ENCODE measurements at places on chromosomes 16 and 17.

GRCh38 chr16:31134091-31134571, 1.4 kb downstream of the PRSS8 start:
- no peak for DNase-seq

DNA sequence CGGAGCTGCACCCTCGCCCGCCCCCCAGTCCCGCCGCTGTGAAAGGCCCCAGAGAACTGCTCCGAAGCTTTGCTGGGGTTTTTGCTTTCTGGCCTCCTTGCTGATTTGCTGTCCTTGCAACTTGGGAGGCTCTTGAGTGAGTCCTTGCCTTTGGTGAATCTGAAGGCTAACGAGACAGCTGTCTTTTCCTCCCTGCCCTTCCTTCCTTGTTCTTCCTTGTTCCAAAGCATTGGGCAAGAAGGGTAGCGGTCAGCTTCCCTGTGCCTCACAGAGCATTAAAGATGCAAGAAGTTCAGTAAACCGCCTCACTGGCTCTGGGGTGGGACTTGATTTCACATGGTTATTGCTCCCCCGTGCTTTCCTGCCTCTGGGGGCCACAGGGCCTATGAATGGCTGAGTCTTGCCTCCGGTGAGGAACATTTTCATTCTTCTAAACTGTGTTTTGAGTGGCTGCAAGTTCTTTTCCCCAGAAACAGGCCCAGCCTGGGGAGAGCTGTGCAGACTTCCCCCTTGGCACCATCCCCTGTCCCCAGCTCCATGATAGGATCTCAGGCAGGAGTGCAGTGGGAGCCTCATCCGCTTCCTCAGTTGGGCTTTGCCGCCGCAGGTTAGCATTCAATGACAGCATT, 1.4 kb downstream of the YPEL2 start:
- no peak for DNase-seq

GRCh38 chr16:3038256-3038655, 1.5 kb upstream of the BICDL2 start:
- DNase-seq = no peak

- DNase-seq = no peak
Measured at GRCh38 chr16:50173316-50173715, 20.2 kb downstream of the TENT4B start.

DNA sequence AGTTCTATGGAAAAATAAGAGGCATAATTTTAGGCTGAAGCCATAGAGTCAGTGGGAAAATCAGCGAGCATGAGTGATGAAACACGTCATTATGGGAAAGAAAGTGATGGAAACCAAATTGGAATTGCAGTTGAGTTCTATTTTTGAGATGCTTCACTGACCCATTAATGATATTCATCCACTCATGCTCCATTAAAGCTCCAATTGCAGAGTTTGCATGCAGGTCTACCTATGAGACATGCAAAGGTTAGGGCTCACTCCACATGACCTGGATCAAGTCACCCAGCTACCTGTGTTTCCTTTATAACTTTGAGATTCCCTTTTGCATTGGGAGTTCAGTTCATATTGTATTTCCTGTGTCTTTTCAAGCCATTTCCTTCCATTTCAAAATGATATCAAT, 8.0 kb upstream of the KRTAP2-4 start:
- no peak for DNase-seq

GRCh38 chr17:33261820-33262219, 31.3 kb downstream of the ASIC2 start:
- no peak for DNase-seq

DNA sequence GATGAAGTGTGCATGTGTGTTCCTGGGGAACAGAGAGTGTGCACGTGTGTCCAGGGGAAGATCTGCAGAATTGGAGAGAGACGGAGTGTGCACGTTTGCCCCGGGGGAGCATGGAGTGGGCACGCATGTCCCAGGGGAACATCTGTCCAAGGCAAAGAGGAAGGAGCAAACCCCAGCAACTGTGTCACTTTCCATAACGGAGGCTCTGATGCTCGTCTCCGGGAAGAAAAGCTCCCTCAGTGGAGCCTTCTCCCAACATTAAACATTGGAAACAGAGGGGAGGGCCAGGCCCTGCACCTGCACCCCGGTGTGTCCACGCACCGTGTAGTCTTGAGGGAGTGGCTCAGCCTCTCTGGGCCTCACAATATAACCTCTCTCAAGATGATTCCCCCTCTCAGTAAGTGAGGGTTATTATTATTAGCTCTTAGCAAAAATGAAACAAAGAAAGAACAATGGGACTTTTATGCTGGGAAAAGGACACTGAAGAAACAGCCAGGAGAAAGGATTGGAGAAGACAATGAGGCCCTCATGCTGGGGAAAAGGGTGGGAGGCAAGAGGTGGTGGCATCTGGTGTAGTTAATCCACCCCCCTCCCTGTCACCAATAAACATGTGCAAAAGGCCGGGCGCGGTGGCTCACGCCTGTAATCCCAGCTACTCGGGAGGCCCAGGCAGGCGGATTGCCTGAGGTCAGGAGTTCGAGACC, 7.6 kb downstream of the RAB40B start:
- DNase-seq = no peak

- no peak for DNase-seq
Measured at GRCh38 chr16:2034696-2035430, 8.2 kb downstream of the NHERF2 start.

DNA sequence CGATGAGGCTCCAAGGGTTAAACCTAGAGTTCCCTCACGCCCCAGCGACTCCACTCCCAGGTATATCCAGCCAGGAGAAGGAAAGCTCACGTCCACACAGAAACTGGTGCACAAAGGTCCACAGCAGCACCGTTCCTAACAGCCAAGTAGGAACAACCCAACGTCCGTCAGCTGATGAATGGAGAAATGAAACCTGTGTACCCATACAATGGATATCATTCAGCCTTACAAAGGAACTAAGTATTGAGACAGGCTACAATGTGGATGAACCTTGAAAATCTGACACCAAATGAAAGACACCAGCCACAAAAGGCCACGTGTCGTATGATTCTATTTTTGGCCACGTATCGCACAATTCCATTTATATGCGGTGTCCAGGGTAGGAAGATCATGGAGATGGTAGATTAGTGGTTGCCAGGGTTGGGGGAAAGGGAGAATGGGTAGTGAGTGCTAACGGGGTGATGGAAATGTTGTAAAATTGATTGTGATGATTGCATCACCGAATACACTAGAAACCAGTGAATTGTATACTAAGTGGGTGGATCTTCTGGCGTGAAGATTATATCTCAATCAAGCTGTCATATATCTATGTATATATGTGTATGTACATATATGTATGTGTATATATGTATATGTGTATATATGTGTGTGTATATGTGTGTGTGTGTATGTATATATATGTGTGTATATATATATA, 30.1 kb downstream of the NLRC3 start:
- DNase-seq = no peak

DNA sequence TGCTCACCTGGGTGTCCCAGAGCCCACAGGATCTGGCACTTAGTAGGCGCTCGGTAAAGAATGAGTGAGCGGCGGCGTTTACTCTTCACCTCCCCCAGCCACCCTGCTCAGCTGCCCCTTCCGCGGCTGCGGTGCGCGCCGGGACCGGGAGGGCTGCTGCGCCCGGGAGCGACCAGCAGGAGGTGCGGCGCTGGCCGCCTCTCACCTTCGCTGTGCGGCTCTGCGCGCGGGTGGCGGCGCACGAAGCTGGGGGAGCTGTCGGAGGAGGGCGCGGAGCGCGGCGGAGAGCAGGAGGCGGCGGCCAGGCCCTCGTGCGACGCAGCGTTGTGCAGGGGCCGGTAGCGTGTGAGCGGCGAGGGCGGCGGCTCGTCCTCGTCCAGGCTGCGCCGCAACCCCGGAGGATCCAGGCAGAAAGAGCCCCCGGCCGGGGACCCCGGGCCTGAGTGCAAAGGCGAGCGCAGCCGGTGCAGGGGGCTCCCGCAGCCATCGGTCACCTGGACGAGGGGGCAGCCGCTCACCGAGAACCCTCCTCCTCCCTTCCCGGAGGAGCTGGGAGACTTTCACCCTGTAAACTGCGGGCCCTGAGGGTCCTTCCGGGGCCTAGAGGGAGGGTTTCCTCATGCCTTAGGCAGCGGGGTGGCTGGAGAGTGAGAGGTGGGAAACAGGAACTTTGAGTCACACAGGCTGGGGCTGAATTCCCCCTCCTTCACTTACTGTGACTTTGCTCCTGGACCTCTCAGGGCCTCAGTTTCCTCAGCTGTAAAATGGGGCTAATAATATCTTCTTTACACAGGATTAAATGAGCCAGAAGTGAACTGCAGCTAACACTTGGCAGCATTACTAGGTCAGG, 12.5 kb downstream of the SAMD14 start:
- DNase-seq = peak; percentile 48

- no peak for DNase-seq
Measured at GRCh38 chr16:84565669-84566495, 52.0 kb downstream of the COTL1 start.

DNA sequence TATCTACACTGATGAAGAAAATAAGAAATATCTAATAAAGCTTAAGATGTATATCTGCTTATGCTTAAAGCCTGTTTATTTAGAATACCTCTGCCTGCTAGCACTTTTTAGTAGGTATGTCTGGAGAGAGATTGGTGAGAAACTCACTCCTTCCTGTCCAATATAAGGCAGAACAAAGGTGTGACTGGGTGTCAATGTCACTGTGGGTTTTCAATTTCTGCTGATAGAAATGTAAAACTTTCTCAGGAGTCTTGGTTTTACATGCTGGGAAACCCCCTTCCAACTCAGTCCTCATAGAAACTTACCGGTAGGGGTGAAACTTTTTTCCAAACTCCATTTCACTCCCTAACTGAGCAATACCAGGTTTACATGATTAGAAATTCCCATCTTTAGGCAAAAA, 17.8 kb upstream of the MPHOSPH6 start:
- no peak for DNase-seq

- DNase-seq = no peak
Measured at GRCh38 chr17:74833501-74834377, 25.9 kb downstream of the GRIN2C start.

DNA sequence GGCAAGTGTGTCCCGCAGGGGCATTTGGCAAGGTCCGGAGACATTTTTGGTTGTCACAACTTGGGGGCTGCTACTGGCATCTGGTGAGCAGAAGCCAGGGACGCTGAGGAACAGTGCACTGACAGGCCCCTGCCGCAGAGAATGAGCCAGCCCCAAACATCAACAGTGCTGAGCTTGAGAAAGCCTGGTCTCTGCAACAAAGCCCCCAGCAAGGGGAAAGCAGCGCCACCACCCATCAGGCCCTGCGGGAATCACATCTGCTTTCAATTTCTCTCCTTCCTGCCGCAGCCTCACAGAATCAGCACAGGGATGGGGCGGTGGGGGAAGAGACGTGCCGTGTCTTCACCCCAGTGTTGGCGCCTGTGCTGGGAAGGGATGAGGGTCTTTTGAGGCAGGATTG, 14.8 kb upstream of the PRPSAP1 start:
- no peak for DNase-seq

DNA sequence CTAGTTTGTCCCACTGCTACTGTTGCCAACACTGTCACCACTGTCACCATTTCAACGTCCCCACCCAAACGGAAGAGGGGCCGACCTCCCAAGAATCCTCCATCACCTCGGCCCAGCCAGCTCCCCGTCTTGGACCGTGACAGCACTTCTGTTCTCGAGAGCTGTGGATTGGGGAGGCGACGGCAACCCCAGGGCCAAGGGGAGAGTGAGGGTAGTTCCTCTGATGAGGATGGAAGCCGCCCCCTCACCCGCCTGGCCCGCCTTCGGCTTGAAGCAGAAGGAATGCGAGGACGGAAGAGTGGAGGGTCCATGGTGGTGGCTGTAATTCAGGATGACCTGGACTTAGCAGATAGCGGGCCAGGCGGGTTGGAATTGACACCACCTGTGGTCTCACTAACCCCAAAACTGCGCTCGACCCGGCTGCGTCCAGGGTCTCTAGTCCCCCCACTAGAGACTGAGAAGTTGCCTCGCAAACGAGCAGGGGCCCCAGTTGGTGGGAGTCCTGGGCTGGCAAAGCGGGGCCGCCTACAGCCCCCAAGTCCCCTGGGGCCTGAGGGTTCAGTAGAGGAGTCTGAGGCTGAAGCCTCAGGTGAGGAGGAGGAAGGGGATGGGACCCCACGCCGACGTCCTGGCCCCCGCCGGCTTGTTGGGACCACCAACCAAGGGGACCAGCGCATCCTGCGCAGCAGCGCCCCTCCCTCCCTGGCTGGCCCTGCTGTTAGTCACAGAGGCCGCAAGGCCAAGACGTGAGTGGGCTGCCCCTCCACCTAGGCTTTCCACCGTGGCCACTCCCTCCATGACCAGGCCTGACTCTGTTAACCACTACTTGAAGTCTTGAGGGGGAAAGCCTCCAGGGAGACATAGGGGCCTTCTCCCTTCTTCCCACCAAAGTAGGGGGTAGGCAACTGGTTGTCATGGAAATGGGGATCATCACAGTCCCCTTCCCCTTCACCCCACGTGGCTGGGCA, 9.0 kb upstream of the PHKG2 start:
- no peak for DNase-seq

DNA sequence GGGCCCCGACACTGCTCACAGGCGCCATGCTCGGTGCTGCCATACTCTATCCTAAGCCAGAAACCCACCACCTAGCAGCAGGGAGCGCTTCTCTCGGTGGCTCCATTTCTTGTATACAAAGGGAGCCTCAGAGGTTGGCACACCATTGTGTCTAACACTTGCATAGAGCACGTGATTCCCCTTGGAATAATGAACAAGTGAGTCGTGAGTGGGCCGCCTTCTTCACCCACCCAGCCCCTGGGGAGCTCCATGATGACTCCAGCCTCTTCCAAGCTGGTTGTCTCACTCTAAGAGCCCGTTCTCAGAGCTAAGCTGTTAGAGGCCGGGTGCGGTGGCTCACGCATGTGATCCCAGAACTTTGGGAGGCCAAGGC, 82.3 kb upstream of the ZNF469 start:
- DNase-seq = no peak

GRCh38 chr17:29461483-29462206, 71.5 kb downstream of the TAOK1 start:
- no peak for DNase-seq

- DNase-seq = no peak
Measured at GRCh38 chr16:86395477-86395876, 114.8 kb upstream of the FOXF1 start.

GRCh38 chr16:75265911-75266701, 14.7 kb upstream of the BCAR1 start:
- DNase-seq = no peak

DNA sequence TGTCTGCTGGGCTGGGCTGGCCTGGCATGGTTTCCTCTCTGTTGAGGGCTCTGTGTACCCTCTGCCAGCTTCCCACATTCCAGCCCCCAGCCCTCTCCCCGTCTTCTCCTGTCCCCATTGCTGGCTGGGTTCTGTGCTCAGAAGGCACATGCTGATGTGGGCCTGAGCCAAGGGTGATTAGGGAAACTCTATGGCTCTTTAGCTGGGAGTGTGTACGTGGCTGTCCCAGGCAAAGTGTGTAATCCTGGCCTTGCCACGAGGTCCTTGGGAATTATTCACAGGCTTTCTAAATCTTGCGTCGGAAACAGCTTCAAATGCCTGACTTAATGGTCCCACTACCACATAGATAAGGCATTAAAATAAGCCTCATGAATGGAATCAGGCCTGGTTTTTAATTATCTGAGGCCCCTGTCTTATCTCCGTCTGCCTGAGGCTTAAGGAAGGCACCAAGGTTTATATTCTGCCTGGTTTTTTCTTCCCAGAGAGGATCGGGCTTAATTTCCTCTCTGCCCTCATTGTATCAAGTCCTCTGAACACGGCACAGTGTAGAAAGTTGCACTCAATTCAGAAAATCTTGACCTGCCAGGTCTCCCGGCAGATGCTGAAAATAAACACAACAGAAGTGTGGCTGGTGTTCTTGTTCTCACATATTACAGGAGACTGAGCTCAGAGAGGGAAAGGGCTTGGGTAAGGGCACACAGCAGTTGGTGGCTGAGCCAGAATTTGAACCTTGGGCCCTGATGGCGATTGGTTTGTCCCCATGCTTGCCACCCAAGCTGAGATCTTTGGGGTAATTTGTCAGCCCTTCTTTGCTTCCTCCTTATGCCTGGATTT, 52.9 kb upstream of the LGALS9 start:
- no peak for DNase-seq
